ENCODE measurements at places on chromosomes 5 and 9.

GRCh38 chr5:148924817-148925216 lies 98.4 kb downstream of the ADRB2 start:
- DNase-seq, result no peak

GRCh38 chr9:68895741-68896478 lies 118.0 kb downstream of the PRKACG start:
- DNase-seq, result no peak

- no peak for DNase-seq
Observed at GRCh38 chr5:62309107-62309506, 3.1 kb downstream of the KIF2A start.

GRCh38 chr9:137116027-137116507 lies 1.5 kb upstream of the DPP7 start:
- no peak for DNase-seq

- no peak for DNase-seq
Observed at GRCh38 chr5:128478386-128479368, 59.4 kb downstream of the FBN2 start.

- DNase-seq, result no peak
Observed at GRCh38 chr5:66540078-66540477, 56.1 kb upstream of the MAST4 start.

- no peak for DNase-seq
Observed at GRCh38 chr9:132978451-132979131, at the start of gene GFI1B. Gene GFI1B, plus strand, starts transcription at chr9:132978694. Its CDS starts 7,985 bp downstream, at chr9:132986679.

DNA sequence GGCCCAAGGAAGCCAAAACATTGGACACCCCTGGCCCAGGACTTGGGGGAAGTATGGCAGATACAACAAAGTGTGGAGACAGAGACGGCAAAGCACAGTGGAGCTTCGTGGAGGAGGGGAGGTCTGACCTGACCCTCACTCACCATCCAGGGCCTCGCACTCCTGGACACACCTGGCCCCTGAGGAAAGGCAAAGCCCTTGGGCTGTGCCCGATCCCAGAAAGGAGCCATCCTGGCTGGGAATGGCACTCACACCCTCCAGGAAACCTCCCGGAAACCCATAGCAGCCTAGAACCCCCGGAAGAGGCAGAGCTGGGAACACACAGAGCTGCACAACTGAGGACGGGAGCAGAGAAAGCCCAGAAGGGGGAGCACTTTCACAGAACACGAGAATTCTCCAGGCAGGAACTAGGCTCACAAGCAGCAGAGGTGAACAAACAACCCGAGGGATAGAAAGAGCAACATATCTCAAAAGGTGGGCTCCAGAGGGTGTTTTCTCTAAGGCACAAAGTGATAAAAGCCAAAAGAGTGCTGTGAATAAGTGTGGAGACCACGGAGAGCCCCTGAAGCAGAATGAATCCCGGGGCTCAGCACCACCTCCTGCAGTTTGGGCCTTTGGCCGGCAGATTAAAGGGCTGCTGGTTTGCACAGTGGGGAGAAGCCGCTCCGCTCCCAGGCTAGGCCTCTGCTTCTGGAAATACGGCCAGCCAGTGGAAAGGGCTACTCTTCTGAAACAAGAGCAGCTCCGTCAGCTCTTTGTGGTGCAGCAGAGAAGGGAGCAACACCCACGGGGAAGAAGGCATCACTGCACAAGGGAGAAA lies 108.2 kb downstream of the UBE2R2 start:
- no peak for DNase-seq

- DNase-seq, result no peak
Observed at GRCh38 chr9:73412874-73413273, 261.2 kb downstream of the ANXA1 start.

- no peak for DNase-seq
Observed at GRCh38 chr5:55625589-55625909, 86.6 kb downstream of the SLC38A9 start.

DNA sequence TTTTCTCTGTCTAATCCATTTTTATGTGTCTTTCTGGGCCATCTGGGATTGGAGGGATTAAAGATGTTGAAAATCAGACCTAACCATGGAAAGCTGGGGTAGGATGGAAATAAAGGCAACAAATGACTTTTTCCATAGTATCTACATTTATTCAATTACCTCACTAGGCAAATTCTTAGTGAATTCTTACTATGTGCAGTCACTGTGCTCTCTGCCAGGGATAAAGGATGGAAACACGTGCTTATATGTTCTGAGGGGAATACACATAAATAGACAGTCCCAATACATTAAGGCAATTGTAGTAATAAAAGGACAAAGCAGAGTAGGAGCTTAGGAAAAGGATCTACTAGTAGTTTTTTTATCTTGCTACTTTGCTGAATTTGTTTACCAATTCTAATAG lies 214.2 kb downstream of the PRR16 start:
- no peak for DNase-seq

Measured in activated T-helper 1 cell treated with Interleukin-2 at 50 U/mL for 16 hours (primary cell).